ENCODE measurements at places on chromosomes 12 and 14.

- no peak for DNase-seq
Observed at GRCh38 chr14:88999137-88999536, 174.7 kb downstream of the TTC8 start.

DNA sequence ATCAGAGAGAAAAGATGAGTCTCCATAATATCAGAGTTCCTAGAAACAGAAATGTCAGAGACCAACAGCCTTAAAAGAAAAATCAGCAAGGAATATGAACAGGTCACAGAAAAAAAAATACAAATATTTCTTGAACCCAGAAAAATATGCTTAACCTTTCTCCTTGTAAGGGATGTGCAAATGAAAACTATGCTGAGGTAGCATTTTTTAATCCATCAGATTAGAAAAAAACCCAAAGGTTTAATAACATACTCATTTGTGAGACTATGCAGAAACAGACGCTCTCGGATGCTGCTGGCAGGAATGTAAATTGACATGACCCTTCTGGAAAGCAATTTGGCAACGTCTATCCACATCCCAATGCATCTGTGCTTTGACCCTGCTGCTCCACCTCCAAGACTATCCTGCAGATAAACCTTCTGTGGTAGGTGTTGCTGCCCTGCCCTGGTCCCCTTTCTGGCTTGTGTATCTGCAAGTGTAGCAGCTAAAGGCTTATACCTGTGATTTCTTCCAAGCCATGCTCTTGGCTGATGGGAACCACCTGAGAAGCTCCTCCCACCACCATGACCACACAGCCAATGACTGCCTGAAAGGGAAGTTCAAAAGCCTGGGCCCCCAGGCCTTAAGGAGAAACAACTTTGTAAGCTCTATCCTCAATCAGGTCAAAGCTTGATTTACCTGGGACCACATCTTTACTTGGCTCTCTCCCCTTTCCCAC is 49.4 kb downstream of the LTBP2 start:
- DNase-seq: no peak

DNA sequence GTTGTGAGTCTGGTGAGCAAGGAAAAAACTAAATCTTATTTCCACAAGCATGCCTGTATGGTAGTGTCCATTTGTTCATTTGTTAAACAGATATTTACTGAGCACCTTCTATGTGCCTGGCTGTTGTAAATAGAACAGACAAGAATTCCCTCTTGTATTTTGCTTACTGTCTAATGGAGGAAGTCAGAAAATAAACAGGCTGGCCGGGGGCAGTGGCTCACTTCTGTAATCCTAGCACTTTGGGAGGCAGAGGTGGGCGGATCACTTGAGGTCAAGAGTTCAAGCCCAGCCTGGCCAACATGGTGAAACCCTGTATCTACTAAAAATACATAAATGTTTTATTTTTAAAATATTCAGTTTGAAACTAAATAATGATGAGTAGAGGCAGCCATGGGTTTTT is 79.3 kb downstream of the GTF2A1 start:
- no peak for DNase-seq

DNA sequence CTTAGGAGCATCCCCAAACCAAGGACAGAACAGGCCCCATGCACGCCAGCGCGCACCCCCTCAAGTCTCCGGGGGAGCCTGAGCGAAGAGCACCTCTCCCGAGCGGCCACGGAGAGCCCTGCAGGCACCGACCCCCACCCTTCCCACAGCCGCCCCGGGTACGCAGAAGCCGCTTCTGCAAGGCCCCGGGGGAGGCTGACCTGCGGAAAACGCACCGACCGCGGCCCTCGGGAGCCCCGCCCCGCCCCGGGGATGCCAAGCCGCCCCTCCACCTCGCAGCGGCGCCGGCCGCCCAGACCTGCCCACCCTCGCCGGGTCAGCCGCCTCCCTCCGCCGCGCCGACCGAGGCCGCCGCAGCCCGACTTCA is 385 bp downstream of the CAPRIN2 start:
- DNase-seq: peak; percentile 55

DNA sequence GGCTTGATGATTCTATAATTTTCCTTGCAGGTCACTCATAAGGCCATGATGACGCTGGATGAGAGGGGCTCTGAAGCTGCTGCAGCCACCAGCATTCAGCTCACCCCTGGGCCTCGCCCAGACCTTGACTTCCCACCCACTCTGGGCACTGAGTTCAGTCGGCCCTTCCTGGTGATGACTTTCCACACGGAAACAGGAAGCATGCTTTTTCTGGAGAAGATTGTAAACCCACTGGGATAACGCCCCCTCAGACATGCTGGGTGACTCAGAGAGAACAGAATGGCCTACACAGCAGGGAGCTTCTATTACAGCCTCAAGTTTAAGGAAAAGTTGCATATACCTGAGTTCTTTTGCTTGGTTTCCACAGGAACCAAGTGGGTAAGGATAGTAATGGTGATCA is 34.3 kb downstream of the SERPINA3 start:
- no peak for DNase-seq

- DNase-seq: no peak
Observed at GRCh38 chr12:41993283-41993682, 151.4 kb downstream of the GXYLT1 start.

GRCh38 chr12:8639936-8640335 is 22.7 kb downstream of the MFAP5 start:
- DNase-seq: no peak

DNA sequence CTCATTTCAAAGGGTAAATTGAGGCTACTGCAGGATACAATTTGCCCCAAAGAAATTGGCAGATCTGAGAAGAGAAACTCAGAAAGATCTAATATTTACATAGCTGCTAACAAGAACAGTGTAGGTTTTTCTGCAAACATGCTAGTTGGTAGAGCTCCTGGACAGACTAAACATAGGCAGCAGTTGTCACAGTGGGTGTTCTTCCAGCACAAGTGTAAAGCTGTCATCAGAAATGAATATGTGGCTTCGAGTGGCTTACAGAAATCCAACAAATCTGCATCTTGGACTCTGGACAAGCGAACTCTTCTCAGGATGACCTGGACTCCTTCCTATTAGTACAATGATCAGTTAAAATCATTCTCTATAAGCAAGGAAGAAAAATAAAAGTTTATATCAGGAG is 5.9 kb downstream of the CBX5 start:
- no peak for DNase-seq

DNA sequence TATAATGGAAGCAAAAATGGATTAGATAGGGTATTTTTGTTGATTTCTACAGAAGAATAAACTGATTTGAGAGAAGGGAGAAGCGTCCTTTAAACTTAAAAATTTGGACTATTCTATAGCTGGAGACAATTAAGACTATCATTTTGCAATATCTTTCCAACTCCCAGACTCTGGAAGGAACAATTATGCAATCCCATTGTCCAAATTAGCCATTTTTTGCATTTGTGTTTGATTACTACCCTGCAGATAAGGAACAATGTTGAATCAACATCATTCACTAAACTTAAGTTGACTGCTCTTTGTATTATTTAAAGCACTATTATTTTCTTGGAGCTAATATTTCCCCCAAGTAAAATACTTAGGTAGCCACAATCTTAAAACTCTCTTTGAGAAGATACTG is 34.8 kb upstream of the SELPLG start:
- DNase-seq: no peak

- no peak for DNase-seq
Observed at GRCh38 chr12:104750061-104750460, 208.0 kb downstream of the SLC41A2 start.

DNA sequence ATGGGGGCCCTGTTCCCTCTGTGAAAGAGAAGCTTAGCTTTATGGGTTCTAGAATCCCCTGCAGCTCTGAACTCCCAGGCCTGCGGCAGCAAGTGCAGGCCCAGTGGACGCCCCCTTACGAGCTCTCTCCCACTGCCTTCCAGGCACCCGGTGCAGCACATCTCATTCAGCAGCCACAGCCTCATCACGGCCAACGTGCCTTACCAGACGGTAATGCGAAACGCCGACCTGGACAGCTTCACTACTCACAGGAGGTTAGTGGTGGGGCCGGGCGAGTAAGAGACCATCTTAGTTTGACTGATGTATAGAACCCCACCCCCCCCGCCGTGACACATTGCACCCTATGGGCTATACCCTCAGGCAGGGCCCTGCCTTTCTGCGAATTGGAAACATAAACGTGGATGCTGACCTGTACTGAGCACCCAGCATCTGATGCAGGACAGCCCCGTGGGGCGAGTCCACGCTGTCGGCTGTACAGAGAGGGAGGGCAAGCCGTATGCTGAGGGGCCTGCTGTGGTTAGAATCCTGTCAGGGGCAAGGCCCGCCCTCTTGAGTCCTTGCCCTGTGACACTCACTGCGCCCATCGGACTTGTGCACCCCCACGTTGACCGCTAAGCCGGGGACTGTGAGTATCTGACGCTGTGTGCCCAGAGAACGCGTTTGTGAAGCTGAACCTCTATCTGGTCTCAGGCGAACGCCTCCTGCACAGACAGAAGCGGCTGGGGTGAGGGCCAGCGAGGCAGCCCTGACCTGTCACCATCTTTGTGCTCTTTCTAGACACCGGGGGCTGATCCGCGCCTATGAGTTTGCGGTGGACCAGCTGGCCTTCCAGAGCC is 71.7 kb downstream of the TESC start:
- no peak for DNase-seq

DNA sequence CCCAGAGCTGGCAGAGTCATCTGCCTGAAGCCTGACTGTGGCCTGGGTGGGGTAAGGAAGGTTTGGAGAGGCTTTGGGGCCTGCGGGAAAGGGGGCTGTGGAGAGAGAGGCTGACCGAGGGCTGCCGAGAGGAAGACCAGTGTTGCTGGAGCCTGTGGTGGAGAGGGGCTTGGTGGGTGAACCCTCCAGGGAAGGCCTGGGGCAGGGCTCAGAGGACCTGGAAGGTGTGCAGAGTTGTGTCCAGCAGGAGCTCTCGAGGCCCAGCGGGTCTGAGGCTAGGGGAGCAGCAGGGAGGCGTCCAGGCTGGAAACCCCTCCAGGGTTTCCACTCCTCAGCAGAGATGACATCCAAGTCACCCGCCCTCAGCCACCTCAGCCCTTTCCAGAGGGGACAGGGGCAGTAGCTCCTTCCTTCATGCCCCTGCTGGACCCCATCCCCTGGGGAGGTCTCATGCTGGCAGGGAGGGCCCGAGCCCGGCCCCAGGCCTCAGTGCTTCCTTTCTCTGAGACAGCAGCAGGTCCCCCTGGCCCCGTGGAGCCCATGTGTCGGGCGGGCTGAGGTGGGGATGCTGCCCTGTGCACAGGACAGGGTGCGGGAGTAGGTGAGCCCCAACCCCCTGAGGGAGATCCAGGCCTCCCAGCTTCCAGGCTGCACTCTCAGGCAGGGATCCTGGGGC is 8.4 kb downstream of the CEP170B start:
- no peak for DNase-seq

- no peak for DNase-seq
Observed at GRCh38 chr12:89261982-89262381, 90.3 kb downstream of the DUSP6 start.

DNA sequence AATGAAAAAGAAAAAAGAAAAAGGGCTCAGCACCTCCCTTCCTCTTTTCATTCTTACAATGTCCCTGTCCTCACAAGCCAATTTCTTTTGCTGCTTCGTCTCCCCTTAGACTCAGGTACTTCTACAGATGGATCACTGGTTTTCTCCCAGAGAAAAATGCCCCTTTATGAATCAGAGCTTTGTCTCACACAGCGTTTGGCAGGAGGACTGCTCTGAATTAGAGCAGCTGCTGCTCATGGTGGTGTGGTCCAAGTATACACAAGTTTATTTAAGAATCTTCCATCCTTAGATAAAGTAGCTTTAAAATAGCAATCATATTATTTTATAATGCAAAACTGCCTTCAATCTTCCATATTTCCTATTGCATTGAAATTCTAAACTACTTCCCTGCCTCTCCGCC is 80.3 kb downstream of the SLC8A3 start:
- DNase-seq: no peak

GRCh38 chr12:53299101-53299453 is 418 bp upstream of the MYG1 start:
- DNase-seq: no peak

DNA sequence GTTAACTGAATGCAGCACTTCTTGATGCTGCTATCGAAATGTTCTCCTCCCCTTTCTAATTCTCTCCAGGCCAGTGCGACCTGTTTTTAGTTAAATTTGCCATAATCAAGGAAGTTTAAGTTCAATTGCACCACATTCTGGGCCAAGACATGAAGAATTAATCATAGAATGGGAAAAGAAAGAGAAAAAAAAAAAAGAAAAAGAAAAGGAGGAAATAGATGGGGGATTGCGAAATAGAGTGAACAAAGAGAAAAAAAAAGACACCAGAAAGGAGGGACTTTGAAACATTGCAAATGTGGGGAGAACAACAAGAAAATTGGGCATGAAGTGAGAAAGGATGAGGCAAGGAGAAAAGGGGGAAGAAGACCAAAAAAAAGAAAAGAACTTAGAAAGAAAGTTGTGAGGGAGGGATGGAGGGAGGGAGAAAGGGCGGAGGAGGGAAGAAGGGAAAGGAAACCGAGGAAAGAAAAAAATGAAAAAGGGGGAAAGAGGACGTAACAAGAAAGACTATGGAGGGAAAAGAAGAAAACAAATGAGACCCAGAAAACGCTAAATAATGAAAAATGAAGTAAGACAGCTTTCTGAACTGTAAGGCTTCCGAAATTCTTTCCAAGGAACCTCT is 32.8 kb upstream of the TBX5 start:
- no peak for DNase-seq

DNA sequence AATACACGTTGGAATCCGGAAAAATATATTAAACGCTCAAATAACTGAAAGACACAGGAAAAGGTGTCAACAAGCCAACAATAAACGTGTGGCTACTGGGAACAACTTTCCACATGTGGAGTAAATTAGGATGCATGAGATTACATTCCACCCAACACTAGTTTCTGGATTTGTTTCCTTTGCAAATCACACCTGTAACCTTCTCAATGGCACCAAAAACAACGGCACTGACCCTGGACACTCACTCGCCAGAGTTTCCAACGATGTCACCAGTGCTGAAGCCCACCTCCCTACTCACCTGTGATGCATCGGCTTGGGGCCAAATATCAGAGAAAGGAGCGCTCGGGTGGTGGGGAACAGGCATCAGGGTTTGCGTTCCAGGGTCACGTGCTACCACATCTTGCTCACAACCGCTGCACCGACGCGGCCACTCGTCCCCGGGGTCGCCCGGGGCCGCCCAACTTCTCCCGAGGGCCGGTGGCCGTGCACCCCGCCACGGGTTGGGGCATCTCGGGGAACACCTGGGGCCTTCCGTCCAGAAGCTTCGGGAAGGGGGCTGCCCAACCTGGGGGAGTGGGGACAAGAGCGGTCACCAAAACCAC is 629 bp downstream of the PRDM4 start:
- DNase-seq: no peak

DNA sequence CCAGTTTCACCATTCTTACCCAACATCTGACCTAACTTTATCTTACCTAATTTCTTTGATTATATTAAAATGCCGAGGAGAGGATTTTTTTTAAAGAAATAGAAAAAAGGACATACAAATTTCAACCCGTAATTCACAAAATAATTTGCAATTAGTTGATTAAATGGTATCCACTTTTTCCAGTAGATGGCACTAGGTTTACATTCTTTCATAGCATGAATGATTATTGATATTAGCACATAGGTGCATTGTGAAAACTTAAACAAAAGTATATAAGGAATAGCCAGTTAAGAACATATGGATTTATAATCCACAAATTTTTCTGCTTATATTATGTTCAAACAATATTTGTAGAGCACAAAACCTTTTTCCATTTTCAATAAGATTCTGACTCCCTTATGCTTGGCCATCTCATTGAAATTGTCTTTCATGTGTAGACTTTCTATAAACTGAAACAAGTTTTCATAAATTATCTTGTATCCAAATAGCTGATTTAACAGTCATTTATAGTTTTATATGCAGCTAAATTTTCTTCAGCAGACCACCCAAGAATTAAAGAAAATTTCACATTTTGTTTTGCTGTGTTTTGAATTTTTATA is 35.3 kb downstream of the MSRB3 start:
- no peak for DNase-seq
